ENCODE measurements at places on chromosomes 12 and 14.

GRCh38 chr14:65318636-65319506, 93.7 kb upstream of the FUT8 start:
- DNase-seq = no peak

GRCh38 chr14:50944647-50945413, 547 bp upstream of the PYGL start:
- peak; percentile 41 for DNase-seq

DNA sequence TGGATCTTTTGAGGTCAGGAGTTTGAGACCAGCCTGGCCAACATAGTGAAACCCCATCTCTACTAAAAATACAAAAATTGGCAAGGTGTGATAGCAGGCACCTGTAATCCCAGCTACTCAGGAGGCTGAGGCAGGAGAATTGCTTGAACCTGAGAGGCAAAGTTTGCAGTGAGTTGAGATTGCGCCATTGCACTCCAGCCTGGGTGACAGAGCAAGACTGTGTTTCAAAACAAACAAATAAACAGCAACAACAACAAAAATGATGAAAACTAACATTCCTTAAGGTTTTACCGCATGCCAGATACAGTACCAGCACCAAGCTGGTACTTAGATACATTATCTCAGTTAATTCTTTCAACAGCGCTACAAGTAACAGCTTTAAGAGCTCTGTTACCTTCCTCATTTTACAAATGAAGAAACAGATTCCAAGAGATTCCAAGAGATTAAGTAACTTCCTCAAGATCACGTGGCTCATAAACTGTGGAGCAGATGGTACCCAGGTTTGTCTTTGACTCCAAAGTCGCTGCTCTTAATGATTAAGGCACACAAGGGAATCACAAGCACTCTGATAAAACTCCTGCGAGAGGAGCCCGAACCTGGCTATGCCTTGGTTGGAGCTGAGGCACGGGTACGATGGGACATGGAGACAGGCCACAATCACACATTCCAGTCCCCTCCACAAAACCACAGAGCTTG, 17.7 kb upstream of the PLEK2 start:
- no peak for DNase-seq

GRCh38 chr14:37060496-37061260, 111.7 kb downstream of the SLC25A21 start:
- DNase-seq = no peak

DNA sequence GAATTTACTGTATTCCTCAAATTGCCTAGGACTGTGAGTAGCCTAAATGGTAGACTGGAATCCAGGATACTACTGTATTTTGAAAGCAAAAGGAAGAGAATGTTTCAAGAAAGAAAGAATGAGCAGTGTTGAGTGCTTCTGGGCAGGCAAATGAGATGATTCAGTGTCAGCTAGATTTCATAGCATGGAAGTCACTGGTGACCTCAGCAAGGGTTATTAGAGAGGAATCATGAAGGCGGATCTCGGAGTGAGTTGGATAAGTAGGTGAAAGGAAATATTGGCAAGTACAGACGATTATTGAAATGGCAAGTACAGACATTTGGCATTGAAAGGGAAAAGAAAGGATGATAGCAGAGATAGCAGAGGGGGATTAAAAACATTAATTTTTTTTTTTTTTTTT, 27.1 kb downstream of the VRK1 start:
- no peak for DNase-seq

DNA sequence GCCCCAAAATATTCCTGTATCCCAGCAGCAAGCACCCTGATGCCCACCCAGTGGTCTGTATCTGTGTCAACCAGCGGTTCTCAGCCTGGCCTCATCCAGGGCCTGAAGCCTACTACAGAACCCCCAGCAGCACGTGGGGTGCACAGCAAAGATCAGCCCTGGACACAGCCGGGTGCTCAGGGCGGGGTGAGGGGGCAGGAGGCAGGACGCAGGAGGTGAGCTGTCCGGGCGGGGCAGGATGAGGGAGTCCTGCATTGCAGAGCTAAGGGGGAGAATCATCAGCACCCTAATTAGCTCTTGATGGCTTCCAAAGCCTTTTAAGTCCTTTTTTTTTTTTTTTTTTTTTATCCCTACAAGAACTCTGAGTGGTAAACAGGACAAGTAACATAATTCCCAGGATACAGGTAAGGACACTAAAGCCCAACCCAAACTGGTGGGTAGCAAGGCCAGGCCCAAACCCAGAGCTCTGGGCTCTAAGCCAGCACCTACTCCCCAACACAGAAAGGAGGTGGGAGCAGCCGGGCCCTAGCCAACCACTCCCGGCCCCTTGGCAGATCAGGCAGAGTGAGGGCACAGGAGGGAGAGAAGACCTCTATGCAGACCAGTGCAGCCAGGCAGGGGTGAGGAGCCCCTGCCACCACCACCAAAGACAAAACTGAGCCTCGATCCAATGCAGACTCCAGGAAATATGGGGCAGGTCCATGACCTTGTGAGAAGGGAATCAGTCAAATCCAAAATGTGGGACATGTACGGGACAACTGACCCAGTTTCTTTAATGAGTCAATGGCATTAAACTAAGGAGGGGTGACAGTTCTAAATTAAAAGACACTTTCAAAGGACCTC, 32.3 kb upstream of the EIF5 start:
- DNase-seq = no peak

GRCh38 chr14:102043251-102044025, 43.4 kb downstream of the HSP90AA1 start:
- DNase-seq = no peak

DNA sequence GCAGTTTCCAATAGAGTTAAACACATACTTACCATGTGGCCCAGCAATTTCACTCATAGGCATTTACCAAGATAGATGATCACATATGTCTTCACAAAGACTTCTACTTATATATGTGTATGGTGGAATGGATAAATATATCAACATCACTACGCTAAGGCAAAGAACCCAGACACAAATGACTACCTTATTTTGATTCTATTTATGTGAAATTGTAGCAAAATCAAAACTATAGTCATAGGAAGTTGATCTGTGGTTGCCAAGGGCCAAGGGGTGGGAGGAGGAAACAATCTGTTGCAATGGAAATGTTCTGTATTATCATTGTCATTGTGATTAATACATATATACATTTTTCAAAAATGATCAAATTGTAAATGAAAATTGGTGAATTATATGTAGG, 47.7 kb upstream of the ANP32D start:
- no peak for DNase-seq

DNA sequence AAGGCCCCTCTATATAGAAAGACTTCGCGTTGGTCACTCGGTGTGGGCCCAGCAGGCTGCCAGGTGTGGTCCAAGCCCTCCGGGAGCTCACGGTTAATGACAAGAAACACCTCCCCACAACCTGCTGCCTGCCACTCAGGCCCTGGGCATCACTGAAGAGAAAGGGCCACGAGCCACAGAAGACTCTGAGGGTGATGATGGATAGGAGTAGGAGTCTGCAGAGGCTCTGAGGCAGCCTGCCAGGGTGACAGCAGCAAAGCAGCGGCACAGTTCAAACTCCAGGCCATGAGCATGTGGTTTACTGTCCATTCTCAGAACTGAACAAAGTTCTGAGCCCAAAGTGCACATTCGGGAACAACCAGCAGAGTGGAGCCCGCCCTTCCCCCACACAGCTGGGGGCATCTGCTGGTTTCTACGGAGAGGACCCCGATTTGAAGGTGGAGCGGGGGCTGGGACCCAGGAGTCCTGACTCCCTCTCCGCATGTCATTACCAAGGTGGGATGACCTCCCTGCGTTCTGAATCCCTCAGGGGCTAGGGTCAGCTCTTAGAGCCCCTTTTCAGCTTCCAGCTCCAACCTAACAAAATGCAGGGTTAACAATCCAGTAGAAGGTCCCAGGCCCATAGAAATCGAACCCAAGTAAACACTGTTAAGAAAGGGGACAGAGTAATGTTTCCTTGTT, 65.8 kb downstream of the VWF start:
- no peak for DNase-seq

DNA sequence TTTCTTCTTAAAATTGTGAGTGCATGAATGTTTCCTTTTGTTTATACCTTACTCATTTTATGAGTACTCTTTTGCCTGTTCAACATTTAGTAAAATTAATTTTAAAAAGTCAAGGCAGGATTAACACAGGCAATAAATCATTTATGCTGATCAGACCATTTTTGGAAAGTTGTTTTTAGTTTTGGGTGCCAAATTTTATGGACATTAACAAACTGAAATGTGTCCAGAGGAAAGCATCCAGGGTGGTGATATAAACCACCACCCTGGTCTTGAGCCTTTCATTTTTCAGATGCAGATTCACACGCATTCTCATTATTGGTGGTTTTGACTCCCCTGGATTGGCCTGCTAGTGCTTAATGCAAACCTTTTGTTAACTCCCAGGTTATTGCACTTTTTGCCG, 26.3 kb downstream of the RASSF8 start:
- no peak for DNase-seq

DNA sequence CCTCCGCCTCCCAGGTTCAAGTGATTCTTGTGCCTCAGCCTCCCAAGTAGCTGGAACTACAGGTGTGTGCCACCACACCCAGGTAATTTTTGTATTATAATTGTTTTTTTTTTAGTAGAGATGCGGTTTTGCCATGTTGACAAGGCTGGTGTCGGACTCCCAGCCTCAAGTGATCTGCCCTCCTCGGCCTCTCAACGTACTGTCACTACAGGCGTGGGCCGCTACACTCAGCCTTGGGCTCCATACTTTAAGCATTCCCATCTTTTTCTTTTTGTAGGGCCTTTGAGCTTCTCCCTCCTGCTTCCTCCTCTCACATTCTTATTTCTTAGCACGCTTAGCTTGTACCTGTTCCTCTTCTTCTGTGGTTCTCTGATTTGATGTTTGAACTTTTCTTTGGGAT, 62.8 kb downstream of the SERPINA3 start:
- no peak for DNase-seq

GRCh38 chr14:24369463-24369862, 1.5 kb downstream of the NFATC4 start:
- DNase-seq = no peak

GRCh38 chr14:85978582-85979250, 448.8 kb downstream of the FLRT2 start:
- no peak for DNase-seq

DNA sequence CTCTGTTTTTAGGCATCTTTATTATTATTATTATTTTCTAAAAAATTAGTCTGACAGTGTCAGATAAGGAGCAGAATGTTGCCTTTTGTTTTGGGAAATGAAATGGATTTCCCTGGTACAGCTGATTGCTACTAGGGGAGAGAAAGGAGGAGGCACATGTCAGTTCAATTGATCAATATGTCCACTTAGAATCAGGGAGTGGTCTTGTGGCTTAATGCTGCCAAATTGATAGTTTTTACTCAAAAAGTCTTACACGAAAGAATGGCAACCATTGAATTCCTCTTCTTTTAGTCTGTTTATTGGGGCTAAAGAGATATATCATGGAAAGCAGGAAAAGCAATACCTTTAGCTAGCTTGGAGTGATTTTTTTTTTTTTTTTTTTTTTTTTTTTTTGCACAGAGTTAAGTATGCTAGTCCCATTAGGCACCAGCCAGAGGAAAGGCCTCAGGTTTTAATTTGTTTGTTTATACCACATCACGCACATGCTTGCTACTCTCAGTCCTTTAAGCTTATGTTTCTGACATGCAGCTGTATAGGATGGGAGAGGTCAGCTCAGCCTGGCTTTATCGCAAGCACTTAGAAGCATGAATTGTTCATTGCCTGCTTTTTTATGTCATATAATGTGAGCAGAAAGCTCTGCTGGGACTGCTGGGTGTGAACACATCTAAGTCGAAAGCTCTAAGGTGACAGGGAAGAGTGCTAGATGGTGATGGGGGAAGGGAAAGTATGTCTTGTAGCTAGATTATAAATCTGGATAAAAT, 1.4 kb downstream of the AKAP6 start:
- no peak for DNase-seq

GRCh38 chr14:32458720-32459119, 129.6 kb downstream of the AKAP6 start:
- DNase-seq = no peak

DNA sequence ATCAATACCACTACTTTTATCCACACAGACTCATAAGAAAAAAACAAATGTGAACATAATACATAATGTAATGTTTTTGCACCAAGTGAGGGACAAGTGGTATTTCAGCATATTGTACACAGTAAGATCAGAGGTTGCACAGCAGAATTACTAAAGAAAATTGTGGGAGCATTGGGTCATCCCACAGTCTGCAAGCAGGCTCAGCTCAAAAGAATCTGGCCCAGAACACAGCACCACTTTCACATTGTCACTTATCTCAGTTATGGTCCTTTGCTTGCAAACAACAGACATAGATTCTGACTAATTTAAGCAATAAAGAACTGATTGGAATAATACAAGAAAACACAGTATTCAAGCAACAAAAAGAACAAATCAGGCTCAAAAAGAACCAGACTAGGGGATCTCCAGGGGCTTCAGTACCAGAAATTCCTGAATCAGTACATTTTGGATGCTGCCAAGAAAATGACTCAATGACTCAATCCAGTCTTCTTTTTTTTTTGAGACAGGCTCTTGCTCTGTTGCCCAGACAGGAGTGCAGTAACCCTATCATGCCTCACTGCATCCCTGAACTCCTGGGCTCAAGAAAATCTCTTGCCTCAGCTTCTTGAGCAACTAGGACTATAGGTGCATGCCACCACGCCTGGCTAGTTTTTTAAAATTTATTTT, 42.9 kb upstream of the EEA1 start:
- no peak for DNase-seq

GRCh38 chr12:124543052-124543589, 24.3 kb downstream of the NCOR2 start:
- no peak for DNase-seq

DNA sequence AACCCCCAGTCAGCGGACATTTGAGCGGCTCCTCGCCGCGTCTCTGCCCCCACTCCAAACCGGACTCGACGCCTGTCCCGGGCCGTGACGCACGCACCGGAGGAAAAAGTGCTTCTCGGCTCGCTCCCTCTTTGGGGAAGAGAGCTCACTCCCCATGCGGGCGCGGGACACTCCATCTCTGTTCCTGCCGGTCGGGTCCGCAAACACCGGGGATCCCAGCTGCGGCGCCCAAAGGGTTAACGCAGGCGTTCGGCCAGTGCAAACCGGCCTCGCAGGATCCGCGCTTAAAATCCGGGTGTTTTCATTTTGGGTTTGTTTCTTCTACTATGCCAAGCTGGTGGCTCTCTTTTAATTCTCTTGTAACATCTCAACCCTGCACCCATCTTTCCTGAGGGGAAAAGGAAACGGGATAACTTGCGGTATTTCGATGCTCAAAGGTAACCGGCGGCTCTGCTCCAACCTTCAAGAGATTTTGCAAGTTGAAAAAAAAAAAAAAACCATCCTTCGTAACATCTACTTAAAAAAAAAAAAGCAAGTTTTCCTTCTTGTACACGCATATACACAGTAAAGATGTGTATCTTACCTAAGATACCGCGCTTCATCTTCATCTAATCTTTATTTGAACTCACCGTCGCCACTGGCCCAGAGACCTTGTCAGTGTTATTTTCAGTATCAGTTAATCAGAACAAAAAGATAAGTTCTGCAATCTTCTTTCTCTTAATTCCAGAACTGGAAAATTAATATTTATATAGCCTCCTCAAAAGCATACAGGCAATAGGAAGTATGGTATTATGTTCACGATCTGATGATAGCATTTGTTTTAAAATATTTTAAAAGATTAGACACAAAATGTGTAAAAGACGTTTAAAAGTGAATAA, 1.6 kb upstream of the ATP2B1 start:
- DNase-seq = no peak

- DNase-seq = no peak
Observed at GRCh38 chr12:28082096-28082495, 108.2 kb upstream of the CCDC91 start.

- DNase-seq = no peak
Observed at GRCh38 chr14:39988939-39989338, 556.7 kb upstream of the FBXO33 start.

- no peak for DNase-seq
Observed at GRCh38 chr12:67802731-67803130, 154.2 kb downstream of the DYRK2 start.

- DNase-seq = peak; percentile 51
Observed at GRCh38 chr12:65602610-65603295, 221.5 kb upstream of the HMGA2 start.
